ENCODE measurements at places on chromosomes 7 and 10.

GRCh38 chr7:151600331-151600730, 80.6 kb upstream of the RHEB start:
- no peak for DNase-seq

- DNase-seq = no peak
Measured at GRCh38 chr10:97020452-97021400, 165.0 kb downstream of the SLIT1 start.

DNA sequence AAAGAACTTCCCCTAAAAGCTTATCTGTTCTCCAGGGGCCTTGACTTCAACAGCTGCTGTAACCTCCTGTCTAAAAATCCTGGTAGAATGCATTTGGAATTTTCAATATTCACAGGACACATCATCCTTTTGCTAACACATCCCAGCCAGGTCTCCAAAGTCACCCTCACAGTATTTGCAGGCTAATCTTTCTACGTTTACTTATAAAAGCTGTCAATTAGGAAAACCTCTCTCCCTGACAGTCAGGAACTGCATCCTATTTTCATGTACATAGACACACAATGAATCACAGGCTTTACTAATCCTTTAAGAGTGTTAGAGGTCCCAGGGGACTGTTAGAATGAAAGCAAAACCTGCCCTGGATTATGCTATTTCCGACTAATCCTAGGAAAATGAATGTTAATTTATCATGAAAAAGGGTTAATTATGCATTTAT, 102.2 kb downstream of the GFRA1 start:
- DNase-seq = no peak

GRCh38 chr10:127855976-127856375, 36.8 kb downstream of the CLRN3 start:
- DNase-seq = no peak

DNA sequence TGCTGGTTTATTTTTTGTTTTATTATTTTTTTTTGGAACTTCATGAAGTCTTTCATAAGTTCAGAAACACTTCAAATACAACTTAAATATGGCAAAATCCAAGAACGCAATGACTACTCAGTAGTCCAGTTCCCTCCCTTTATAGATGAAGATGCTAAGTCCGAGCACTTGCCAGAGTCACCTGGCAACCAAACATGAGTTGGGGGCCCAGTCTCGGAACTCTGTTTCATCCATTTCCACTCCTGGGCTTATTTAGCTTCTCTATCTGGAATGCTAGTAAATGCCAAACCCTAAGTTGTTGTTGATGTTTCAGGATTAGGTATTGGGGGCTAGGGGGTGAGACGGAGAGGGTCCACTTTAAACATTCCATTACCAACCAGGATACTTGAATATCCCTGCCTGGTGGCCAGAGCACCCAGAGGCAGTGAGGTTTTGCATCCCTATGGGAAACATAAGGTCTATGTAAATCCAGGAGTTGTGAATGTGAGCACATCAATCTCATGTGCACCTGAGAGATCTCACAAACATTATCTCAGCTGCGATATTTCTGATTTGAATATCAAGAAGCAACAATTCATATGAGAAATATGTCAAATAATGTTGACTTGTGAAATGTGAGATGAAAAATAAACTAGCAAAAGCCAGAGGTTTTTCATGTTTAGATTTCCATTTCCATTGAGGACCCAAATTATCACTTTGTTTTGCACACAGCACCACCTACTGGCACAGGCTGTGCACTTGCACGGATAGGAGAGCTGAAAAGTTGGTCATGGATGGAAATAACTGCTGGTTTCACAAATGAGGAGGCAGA, 129.3 kb downstream of the PKD1L1 start:
- DNase-seq = peak; percentile 61

GRCh38 chr7:20441991-20442441, 111.3 kb downstream of the ITGB8 start:
- no peak for DNase-seq

GRCh38 chr10:70125918-70126552, 6.6 kb downstream of the AIFM2 start:
- DNase-seq = no peak

- no peak for DNase-seq
Measured at GRCh38 chr7:38168890-38169570, 9.0 kb upstream of the STARD3NL start.

DNA sequence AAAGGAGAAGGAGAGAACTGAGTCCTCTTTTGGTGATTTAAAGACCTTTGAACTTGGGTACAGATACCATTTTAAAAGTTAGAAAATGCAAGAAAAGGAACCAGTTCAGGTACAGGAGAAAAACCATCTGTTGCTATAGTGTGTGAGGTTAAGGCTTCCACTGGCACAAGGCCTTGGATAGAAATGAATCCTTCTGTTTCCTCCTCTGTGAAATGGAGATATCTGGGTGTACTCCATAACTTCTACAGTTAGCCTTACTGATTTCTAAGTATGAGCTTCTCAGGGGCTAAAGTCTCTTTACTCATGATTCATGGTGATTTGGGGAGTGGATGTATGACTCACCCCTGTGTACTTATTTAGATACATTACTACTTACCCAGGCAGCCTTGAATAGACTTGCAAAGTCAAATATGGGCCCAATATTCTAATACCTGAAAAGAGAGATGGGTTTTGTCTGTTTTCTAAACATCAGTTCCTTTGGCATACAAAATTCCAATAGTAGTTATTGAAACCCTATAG, 117.2 kb upstream of the ADO start:
- no peak for DNase-seq

DNA sequence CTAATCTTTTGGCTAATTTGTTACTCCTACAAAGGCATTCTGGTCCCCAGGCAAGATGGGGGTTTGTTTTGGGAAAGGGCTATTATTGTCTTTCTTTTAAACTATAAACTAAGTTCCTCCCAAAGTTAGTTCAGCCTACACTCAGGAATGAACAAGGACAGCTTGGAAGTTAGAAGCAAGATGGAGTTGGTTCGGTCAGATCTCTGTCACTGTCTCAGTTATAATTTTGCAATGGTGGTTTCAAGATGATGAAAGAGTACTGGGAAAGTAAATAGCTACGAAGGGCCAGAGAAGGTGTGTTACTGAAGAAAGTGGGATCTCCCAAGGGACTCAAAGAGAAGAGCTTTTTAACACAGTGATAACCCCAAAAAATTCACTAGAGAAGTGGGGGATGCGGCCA, 10.3 kb upstream of the MYO1G start:
- DNase-seq = no peak

All from activated CD4-positive, alpha-beta T cell treated with anti-CD3 and anti-CD28 coated beads, Interleukin-2, Interleukin-6, amounts not matched to agents 100 ng/mL and 50 ng/mL, durations not matched to agents 16 hours and 8 hours (primary cell).